ENCODE measurements at places on chromosomes 11 and 22.
A peak's percentile ranks its signal among the peaks of the same experiment; 100 is the strongest.

DNA sequence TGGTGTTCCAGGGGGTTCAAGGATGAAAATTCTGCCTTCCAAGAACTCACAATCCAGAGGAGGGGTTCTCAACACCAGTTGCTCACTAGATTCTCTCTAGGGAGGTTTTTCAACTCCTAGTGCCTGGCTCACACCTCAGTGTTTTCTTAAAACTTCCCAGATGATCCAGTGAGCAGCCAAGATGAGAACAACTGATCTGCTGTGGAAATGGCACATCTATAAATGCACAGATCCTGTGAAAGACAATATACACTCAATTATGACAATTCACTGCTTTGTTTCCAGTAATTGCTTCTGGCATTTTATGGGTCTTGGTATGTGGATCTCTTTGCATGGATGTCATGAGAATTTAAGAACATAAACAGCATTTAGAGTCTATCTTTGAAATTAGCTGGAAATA lies 45.2 kb upstream of the PRSS23 start:
- no peak for DNase-seq

DNA sequence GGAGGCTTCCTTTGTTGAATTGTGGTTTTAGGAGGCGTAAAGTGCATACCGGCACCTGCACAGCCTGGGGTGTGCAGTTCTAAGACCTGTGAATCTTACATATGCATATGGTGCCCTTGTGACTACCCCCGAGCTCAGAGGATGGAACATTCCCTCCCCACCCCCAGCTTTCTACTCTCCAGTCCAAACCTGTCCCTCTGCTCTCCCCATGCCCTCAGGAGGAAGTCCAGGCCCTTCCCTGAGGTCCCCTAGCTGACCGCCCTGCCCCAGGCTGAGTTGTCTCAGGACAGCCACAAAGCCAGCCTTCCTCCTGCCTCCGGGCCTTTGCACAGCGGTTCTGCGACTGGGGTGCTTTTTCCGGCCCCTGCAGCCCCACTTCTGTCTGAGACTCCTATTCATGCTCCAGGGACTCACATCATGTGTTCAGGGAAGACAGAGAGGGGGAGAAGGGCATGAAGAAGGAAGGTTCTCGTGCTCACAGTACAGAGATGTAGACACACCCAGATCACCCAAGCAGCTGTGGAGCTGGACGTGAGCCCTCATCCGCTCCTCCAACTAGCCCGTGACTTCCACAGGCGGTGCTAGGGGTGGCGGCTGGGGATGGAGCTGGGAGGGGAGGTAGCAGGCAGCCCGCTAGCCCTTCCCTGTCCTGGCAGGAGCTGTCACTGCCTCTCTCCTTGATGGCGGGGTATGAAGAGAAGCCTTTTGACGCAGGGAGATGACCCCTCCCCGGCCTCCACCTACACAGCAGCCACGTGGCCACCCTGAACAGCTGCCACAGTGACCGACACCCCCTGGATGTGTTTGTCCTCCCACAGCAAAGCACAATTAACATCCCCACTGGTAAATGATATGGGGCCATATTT lies 50.8 kb downstream of the FLRT1 start:
- DNase-seq, result no peak

DNA sequence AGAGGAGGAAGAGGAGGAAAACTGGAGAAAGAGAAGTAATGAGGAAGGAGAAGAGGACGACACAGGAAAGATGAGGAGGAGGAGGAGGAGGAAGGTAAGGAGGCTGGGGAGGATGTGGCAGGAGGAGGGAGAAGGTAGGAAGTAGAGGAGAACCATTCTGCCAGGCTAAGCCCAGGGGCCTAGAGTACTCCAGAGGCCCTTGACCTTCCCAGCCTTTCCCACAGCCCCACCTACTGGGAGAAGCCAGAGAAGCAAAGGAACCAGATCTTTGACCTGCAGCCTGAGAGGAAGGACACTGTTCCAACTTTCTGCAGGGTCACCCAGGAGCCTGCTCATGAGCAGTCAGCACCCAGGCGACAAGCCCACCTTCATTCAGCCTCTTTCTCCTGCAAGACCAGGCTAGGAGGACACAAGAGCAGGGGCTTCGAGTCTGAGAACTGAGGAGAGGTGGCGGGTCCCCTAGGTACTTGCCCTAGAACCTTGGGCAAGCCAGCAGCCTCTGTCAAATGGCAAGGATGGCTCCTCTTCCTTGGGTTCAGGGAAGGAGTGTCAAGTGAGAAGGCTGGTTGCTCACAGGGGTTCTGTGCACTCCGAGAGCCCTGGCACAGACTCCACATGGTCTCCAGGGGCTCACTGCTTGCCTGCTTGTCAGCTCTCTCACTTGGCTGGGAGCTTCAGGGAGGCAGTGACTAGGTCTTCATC lies 27.9 kb upstream of the OAF start:
- DNase-seq, result no peak

- DNase-seq, result no peak
These were observed 36.7 kb downstream of the KIF18A start for GRCh38 chr11:28071305-28071704.

- DNase-seq, result no peak
These were observed 96.4 kb downstream of the CTTN start for GRCh38 chr11:70494559-70495350.

GRCh38 chr11:128604723-128605122 lies 17.4 kb upstream of the ETS1 start:
- no peak for DNase-seq

DNA sequence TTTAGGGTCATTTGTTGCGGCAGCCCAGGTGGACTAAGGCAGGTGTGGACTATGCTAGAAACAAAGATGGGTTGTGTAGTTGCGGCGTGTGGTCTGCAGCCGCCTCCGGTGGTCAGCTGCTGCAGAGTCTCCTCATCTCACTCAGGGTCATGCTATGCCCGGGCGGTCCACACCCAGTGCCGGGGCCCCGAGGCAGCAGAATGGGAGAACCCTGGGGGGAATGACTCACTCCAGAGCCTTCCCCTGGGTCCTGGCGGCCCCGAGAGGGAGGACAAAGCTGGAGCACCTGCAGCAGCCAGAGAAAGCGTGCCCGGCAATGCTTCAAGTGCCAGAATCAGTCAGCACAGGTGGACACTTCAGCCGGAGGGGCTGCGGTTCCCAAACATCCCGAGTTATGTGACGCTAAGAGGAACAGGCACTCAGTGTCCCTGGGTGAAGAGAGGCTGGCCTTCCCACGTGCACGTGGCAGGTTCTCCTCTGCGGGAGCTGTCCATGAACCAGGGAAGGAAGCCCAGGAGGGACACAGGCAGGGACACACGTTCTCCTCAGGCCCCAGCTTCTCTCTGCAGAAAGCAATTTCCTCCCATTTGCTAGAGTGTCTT lies 289.6 kb upstream of the B3GAT1 start:
- DNase-seq, result no peak

- no peak for DNase-seq
These were observed 19.9 kb upstream of the TEF start for GRCh38 chr22:41361716-41362310.

DNA sequence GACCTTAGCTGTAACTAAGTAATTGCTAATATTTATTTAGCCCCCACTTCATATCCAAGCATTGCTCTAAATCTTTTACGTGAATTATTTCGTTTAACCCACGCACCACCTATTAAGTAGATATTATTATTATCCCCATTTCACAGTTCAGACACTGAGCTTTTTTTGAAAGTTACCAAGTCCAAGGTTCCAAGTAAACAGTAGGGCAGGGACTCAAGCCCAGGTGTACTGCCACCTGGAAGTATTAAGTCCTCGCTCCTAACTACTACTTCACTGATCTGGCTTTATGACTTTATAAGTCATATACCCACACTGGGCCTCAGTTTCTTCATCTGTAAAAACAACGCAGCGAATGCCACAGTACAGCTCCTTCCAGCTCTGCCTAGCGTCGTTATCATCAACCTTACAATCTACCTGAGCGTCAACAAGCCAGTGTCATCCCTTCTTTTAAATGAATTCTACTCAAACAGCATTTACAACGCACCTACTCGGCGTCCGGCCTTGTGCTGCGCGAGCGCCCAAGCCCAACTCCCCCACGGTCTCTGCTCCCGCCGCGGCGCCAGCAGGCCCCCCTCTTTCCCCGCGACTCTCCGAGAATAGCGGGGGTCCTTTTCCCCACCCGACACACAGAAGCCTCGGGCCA lies 624 bp downstream of the TMEM41B start:
- no peak for DNase-seq

GRCh38 chr22:36052505-36052941 lies 23.9 kb upstream of the RBFOX2 start:
- no peak for DNase-seq

DNA sequence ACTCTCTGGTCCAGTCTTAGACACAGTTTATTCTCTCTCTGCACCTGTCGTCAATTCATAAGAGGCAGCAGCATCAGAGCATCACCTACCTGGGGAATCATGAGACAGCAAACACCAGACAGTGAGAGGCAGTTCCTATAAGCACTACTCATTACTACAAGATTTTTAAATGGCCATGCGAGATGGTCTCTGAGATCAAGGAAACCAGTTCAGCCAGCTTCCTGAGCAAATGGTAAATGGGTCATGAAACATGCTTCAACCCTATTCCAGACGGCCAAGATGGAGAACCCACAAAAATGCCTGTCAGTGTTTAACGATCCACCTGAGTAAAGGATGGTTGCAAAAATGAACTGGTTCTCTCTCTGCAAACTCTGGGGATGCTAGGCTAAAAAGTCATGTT lies 52.9 kb downstream of the SYTL2 start:
- no peak for DNase-seq

DNA sequence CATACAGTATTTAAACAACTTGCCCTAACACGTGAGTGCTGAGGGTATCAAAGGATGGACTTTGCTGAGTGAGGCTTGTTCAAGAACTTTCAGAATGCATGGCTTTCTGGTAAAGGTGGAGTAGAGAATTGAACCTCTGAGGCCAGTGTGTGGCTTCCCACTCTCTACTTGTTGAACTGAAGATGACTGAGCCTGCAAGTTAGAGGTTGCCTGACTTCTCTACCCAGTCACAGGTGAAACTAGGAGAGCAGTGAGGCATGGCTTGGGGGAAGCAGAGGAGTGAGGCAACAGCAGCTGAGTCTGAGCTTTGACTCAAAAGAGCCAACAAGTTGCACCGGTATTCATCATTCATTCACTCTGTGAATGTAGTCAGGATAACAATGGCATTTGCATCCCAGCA lies 256.4 kb upstream of the SESN3 start:
- DNase-seq, result no peak

- no peak for DNase-seq
These were observed 10.0 kb downstream of the CUL5 start for GRCh38 chr11:108018708-108019107.

DNA sequence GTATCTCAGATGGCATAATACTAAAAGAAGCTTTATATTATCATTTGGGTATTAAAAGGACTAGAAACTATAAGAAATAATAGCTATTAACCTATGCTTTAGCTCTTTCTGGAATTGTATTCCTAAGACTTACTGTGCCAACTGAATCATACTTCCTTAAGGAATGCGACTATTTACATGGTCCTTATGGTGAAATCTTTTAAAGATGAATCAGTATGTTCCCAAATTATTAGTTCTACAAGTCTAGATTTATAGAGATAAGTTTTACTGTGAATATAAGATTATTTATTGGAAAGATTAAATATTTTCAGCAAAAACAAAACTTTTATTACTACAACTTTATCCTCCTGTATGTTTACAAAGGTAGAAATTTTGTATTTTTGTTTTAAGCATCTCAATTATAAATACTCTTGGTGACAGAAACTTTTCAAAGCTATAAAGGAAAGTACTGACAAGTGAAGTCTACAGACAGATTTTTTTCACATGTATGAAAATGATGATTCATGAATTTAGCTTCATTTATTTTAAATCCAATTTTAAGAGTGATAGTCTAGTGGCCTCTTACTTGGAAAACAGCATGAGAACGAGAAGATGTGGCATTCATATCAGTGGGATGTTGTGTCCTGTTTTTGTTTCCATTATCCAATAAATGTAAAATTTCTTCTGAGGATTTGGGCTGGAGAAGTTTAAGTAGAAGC lies 17.8 kb downstream of the KIF18A start:
- DNase-seq, result no peak

DNA sequence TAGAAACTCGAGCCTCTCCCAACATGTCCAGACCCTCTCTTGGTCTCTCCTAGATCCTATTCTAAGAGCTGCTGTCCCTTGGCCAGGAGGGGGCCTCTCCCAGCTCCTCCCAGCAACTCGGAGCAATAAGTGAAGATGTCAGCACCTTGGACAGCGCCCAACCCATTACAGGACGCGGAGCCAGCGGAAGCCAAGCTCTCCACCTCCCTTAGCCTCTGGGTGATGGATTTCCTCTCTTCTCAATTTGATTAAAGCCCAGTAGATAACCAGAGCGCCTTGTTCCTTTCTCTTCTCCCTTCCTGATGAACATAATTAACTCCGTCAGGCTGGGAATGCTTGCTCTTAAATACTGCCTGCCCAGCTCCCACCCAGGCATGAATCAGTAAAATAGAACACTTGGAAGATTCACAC lies 26.2 kb upstream of the TPBGL start:
- peak; percentile 48 for DNase-seq
